ENCODE measurements at places on chromosomes 3 and 15.

DNA sequence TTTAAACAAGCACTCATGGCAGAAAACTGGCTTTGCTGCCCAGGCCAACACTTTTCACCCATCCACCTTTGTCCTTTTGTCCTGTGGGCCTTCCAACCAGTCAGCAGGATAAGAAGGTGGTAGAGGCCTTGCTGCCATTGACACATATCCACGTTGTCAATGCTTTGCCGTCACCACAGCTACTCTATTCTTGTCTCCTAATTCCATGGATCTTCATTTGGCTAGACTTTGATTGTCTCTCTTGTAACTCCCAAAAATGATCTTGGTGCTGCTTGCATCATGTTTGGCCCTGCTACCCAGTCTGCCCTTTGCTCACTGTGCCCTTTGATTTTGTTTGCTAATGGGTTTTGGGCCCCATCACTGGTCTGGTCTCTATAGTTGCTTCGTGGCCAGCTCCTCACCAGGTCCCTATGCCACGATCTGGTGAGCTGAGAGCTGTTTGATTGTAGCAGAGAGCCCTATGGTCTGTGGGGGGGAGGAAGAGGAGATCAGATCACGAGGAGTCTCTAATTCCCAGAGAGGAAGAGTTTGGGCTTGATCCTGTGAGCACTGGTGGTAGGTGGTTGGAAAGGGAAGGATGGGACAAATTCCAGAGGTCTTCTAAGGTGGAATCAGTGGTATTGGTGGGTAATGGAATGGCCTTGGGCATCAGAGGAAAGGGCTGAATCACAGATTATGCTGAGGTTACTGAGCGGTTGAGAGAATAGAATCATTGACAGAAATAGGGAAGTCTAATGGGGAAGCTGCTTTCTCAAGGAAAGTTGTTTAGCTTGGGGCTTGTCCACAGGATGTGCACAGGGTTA is 40.3 kb downstream of the ABHD2 start:
- no peak for DNase-seq

- no peak for DNase-seq
These were observed 387.0 kb upstream of the PROK2 start for GRCh38 chr3:72171946-72172345.

DNA sequence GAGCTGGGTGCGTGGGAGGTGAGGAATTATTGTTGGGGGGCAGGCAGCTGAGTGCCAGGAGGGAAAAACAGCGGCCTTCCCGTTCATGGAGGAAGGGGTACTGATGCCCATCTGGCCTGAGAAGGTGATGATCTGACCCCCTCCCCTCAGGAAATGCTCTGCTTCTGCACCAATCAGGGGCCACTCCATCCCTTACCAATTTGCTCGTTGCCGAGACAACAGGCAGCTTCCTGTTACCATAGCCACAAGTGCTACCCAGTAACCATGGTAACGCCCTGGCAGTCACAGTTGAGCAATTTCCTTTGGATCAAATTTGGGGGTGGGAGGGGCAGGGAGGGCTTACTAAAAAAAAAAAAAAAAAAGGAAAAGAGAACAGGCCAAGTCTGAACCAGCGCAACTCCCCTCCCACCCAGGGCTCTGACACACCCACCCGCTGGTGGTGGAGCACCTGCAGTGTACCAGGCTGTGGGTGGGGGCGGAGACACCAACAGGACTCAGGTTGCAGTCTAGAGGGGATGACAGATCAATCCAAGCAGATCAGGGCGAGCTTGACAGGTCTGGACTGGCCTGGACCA is 13.7 kb downstream of the CELF6 start:
- no peak for DNase-seq

DNA sequence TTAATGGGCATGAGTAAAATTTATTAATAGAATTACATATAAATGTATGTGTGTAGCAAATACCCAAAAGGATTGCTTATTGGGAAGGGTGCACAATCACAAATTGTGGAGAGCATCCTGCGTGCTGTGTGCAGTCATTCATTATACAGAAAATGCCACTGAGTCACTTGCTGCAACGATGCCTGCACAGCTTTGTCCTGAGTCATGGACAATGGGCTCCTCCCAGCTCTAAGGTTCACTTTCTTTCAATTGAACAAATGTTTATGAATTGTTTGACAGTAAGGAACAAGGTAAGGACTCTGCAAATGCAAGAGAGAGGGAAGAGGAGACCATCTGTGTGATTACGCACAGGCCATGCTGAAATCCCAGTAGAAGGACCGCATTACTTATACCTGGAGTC is 18.7 kb downstream of the CFAP161 start:
- DNase-seq: no peak

DNA sequence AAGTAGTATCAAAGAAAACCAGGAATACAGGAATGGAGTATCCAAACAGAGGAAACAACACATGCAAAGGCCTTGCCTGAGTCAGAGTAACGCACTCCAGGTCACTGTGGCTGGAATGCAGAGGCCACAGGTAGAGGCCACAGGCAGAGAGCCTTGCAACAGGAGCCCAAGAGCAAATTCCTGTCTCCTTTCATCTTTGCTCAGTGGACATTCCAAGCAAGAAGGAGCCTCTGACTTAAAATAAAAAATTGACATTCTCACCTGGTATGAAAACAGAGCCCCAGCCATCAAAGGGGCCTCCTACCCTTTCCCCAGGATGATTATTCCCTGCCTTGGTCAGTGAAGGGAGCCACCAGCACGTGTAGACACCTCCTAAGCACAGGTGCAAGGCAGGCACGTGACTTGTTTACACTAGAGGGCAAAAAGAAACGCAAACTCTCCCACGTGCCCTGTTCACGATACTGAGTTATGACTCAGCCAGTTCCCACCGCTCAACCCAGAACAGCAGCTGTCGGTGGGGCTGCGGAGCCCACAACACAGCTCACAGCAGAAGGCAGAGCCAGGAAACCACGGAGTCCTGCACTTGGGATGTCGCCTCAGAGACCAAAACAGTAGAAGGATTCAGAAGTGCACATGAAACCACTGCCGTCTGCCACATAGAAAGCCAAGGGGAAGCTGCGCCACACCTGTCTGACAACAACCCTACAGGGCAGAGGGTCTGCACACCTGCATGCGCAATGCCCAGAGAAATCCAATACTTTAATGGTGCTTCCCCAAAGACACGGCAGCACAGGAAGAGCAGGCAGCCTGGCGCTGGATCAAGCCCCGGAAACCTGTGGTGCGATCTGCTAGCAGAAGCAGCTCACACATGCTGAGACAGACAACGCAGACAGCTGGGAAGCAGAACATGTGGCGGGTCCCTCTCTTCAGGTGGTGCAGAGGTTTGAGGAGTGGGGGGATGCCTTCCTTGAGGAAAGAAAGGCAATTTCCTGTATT is 52.1 kb downstream of the ITGB5 start:
- peak; percentile 14 for DNase-seq

All from germinal center (tissue), 1 donor.